Ascending aorta (tissue), 2 donors: ENCODE measurements at places on chromosomes 4 and X. TPM values are rescaled to one million over a fixed set of nuclear protein-coding genes. Genes with fewer than 3 reads are reported as not detected.

- no peak for DNase-seq
Observed at GRCh38 chr4:186554914-186555827, at the start of gene MTNR1A. Gene MTNR1A (minus strand): TSS chr4:186555567. CDS start chr4:186555365, 202 bp downstream.

DNA sequence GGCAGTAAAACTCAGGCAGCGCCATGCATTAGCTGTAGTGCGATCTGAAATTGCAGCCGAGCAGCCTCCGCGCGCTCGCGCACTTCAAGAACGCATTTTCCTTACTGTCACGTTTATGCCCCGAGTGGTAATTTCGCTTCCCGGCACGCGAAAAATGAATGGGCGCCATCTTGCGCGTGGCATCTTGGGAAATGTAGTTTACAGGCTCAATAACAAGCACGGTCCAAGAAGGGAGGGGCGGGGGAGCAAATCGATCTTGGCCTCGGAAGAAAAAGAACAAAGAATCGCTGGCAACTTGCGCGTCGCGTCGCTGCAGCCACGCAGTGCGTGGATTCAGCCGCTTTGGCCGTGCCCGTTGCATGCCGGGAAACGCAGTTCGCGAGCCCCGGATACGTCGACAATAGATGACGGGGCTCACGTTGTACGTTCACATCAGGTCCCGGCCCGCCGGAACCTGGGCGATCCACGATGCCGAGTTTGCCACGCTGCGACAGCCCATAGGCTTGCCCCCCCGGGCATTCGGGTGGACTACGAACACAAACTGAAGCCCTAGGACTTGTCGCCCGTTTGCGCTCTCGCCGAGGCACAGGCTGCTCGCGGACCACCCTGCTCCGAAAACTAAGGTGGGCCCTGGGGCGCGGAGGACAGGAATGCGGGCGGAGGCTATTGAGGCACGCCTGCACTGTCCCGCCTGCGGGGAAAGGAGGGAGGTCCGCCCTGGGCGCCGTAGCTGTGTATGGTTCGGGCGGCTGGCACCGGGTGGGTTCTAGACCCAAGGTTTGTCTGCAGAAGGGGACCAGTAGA is at the start of gene FTSJ1:
FTSJ1 (plus strand) TSS at position 426 of the 804 bp plus-strand sequence. CDS start 1,849 bp downstream, outside the sequence.
- peak; percentile 76 for DNase-seq

DNA sequence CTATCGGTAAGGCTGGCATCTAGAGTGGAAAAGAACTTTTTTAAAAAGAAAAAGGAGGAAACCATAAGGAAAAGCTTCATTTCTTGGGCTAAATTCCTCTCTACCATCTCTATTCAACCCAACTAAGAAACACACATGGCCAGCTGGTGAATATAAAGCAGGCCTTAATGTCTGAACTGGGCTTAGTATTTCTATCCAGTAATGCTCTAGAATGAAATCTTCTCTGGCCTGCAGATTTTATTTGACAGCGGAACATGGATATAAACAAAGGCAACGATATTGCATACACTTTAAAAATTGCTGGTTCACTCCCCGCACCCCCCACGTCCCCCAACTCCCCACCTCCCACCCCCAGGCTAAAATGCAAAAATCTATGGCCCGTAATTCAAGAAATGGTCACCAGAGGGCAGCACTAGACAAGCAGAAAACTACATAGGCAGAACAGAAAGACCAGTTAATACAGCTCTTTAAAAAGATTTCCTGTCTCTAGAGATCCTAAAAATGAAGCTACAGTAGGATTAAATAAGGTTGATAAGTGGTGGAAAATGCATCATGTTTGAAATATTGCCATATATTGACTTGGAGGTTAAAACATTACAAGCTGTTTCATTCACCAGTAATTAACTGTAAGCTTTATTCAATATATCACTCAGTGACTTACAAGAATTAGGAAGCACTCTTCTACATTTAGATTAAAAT is 155.2 kb upstream of the GALNT7 start:
- peak; percentile 72 for DNase-seq

- DNase-seq, result no peak
Observed at GRCh38 chr4:14994242-14994641, 8.0 kb upstream of the CPEB2 start.

DNA sequence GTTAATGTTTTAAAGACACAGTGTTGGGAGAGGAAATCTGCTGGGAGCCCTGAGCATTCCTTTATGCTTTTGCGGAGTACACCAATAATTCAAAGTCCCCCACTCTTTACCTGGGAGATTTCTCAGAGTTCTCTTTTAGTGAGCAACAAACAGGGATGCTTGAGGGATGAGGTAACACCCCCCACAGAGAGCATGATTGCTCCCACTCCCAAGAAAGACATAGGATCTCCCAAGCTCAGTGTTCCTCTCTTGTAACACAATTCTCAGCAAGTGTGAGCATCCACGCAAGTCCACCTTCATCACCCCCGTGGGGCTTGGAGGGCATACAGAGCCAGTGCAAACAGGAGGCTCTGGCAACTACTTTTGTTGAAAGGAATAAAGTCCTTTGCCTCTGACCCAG is 36.1 kb downstream of the GSPT2 start:
- DNase-seq, result no peak

DNA sequence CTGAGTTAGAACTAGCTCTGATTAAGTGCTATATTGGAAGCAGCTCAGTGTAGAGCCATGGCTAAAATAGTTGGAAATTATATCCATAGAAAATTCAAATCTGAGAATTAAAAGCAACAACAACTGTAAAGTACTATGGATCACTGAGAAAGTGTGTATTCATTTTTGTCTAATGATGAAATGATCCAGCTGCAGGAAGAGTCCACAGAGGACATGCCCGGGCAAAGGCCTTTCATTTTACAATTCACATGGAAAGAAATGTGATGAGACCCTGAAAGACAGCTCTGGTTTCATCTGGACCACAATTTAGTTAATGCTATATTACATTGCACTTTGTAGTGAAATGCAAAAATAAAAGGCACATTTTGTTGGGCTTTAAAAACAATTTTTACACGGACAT is 196.8 kb upstream of the FAT1 start:
- no peak for DNase-seq

GRCh38 chrX:16827225-16827624 is 41.0 kb downstream of the TXLNG start:
- no peak for DNase-seq

GRCh38 chrX:137425986-137426385 is 139.9 kb upstream of the ZIC3 start:
- DNase-seq, result no peak

GRCh38 chr4:858831-859451 is 33.0 kb upstream of the CPLX1 start:
- no peak for DNase-seq

GRCh38 chr4:134089885-134090284 is 111.7 kb downstream of the PABPC4L start:
- no peak for DNase-seq

DNA sequence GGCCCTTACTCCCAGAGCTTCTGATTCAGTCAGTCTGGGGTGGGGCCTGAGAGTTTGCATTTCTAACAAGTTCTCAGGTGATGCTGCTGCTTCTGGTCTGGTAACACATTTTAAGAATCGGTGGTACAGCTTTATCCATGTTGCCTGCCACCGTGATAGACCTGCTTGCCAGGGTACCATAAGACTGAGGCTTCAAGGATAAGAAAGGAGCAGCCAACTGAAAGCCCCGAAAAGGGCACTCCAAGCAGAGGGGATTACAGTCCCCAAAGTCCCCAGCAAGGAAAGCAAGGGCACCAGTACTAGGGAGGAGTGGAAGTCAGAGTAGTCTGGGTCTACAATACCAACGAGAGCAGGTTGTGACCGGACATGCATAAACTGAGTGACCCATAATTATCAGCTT is 49.8 kb downstream of the APOO start:
- no peak for DNase-seq

- DNase-seq, result no peak
Observed at GRCh38 chr4:8252301-8253173, 17.0 kb upstream of the HTRA3 start.

The EPHA5 gene
- total RNA-seq, result not detected

The DIAPH2 gene
- total RNA-seq, result 27.9 TPM

The ABCG2 gene
- 6.1 TPM for total RNA-seq

The RNF212 gene
- total RNA-seq, result not detected
